Activated gamma-delta T cell (primary cell): ENCODE measurements at places on chromosomes 16 and 17.

- no peak for DNase-seq
Observed at GRCh38 chr16:20844054-20844453, 37.7 kb downstream of the REXO5 start.

DNA sequence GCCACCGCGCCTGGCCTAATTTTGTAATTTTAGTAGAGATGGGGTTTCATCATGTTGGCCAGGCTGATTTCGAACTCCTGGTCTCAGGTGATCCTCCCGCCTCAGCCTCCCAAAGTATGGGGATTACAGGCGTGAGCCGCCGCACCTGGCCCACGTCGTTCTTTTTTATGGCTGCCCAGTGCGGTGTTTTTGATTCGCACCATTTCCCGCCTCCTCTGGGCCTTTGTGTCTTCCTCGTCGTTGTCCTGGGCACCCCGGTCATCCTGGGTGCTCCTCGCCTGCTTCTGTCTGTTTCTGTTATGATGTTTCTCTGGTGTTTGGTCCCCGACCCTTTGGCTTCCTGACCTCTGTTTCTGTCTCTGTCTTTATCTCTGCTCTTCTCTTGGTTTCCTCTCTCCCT, 15.0 kb downstream of the CBX4 start:
- no peak for DNase-seq

DNA sequence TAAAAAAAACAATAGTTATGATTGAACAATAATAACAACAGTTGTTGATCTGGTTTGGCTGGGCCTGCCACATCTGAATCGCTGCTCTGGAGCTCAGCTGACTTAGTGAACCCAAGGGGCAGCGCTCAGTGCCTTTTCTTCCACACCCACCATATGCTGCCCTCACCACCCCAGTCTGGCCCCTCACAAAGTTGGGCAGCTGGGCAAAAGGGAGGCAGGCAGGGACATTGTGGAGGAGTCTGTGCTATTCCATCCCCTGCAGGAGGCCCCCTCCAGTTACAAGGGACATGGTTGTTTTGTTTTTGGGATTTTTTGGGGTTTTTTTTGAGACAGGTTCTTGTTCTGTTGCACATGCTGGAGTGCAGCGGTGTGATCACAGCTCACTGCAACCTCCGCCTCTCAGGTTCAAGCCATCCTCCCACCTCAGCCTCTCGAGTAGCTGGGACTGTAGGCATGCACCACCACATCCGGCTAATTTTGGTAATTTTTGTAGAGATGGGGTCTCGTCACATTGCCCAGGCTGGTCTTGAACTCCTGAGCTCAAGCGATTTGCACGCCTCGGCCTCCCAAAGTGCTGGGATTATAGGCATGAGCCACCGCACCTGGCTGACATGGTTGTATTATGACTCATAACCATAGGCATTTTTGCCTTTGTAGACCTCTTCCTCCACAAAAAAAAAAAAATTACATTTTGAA, 8.6 kb upstream of the PECAM1 start:
- DNase-seq: no peak

- no peak for DNase-seq
Observed at GRCh38 chr16:55041540-55042234, 111.0 kb downstream of the IRX5 start.

DNA sequence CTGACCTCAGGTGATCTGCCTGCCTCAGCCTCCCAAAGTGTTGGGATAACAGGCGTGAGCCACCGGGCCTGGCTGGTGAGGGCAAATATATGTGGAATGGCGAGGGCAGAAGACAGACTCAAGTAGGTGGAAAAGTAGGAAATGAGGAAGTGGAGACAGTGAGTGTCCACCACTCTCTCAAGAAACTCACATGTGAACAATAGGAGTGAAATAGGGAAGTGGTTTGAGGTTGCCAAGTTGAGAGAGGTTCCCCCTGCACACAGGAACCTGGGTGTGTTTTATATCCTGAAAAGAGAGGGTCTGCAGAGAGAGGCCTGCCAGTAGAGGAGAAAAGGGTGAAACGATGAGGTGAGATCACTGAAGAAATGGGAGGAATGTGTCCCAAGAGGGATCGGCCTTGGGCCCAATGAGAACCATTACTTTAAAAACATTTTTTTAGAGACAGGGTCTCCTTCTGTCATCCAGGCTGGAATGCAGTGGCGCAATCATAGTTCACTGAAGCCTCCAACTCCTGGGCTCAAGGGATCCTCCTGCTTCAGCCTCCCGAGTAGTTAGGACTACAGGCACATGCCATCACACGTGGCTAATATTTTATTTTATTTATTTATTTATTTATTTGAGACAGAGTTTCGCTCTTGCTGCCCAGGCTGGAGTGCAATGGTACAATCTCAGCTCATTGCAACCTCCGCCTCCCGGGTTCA, 17.1 kb upstream of the CORO1A start:
- DNase-seq: no peak

DNA sequence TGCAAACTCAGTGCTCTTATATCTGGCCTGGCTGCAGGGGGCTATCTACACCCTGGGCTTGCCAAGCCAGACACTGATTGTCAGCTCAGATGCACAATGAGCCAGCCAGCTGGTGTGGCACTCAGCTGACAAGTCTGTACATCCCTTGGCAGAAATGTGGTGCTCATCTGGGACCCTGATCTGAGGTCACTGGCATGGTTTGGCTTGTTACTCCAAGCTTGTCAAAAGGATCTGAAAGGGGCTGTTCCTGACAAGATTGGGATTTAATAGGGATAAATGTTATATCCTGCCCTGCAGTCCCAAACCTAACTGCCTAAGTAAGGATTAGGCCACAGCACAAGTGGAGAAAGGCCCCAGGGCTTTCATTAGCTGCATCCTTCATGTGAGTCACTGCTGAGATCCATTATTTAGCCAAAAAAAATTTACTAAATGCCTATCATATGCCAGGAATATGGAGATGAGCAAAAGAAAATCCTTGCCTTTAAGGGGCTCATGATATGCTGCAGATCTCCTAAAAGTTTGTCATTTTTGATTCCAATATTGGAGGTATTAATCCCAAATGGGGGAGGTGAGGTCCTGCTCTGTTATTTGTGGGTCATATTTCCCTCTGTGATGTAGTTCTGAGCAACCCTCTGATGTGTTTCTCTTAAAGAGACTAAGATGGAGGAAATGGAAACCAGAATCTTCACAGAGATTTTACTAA, 6.3 kb downstream of the SLC6A2 start:
- DNase-seq: no peak
